ENCODE measurements at places on chromosomes 6 and 20.

- no peak for DNase-seq
Observed at GRCh38 chr6:11814819-11815218, 36.2 kb upstream of the ADTRP start.

- DNase-seq = no peak
Observed at GRCh38 chr6:90805619-90806155, 218.8 kb upstream of the MAP3K7 start.

- DNase-seq = no peak
Observed at GRCh38 chr6:124994648-124995047, 32.4 kb downstream of the RNF217 start.

DNA sequence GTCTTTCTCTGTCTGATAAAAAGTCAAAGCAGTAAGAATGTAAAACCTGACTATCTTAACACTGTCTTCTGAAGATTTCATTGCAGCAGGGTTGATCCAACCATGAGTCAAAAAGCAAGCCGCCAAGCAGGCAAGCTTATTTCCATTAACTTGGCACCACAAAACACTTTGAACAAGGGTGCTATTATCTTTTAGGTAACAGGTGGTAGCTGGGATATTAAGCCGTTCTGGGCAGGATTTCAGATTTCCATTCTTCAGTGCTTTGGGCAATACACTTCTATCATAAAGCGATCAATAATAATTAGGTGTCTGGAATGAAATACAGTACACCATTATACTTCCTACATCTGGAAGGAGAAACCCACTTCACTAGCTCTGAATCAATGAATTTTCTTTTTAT lies 181.9 kb downstream of the TBC1D7 start:
- DNase-seq = no peak

DNA sequence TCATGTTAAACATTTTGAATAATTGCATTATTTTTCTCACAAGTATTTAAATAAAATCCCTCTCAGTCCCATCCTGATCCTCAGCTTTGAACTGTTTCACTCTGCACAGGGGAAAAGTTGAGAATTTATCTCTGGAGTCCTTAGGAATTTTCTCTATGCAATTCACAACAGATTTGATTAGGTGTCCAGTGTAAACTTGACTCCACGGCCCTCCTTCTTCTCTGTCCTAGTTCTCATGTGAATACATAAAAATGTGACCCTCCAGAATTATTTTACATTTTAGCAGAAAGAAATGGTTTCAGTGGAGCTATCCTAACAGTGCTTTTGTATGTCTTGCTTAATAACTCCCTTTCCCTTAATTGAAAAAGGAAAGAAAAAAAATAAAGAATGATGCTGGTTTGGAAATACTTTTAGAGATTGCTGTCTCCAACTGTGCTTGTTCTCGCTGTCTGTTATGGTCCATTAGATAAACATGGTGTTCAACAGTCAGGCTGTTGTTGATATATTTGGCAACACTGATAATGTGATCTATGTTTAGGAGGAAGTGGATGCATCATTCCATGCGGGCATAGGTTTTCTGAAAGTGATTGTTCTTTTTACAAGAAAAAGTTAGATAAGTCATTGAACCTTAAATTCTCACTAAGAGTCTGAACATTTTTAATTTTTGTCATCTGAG lies 599.4 kb upstream of the CITED2 start:
- no peak for DNase-seq

DNA sequence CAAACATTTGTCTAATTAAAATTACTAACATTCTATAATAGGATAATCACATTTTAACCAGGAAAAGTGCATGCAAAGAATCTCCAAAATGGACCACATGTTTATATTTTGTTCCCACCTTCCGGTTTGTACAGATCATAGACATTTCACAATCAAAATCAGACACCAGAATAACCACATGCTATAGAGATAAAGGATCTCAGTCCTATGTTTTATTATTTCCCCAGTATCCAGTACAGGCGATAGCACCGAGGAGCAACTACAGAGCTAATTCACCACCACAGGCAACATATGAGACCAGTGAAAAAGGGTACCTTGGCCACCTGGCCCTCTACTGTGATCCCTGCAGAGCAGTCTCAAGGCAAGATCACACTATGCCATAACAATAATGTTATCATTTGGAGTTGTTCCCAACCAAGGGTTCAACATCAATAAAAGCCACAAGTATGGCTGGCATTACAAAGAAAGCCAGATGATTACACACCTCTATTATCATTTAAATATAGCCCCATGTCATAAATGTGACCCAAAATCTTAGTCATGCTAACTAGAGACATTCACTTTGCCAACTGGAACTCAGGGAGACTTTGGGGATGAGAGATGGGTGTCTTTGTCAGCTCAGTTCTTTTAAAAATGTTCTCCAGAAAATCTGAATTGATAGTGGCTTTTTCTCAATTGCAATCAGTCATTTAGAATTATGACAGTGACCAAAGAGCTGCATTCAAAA lies 46.7 kb downstream of the RALGAPA2 start:
- no peak for DNase-seq

- no peak for DNase-seq
Observed at GRCh38 chr6:89433252-89434149, 549 bp downstream of the ANKRD6 start.

- no peak for DNase-seq
Observed at GRCh38 chr6:133724726-133725125, 164.2 kb upstream of the TCF21 start.

GRCh38 chr6:160247457-160247883 lies 11.2 kb downstream of the SLC22A2 start:
- no peak for DNase-seq

DNA sequence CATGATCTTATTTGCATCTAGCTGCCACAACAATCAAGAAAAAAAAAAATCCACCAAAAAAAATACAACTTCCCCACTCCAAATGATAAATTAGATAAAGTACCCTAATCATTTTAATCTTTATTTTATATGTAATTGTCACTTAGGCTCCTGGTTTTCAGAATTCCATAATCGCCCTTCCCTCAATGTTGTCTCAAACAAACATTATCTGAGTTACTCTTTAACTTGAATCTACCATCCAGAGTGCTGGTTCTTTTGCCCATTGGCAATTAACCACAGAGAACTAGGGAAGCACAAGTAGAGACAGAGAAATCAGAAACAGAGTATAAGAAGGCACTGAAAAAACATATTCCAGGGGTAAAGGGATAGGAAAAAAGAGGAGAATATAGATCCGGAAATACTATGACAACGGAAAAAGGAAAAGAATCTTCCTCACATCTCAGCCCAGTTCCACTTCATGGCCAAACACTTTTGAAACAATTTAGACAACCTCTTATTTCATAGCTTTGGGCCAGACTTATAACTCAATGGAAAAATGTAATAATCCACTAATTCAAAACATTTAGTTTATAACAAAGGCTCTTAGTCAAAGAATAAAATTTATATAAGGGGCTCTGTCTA lies 861 bp upstream of the NHSL1 start:
- DNase-seq = no peak

DNA sequence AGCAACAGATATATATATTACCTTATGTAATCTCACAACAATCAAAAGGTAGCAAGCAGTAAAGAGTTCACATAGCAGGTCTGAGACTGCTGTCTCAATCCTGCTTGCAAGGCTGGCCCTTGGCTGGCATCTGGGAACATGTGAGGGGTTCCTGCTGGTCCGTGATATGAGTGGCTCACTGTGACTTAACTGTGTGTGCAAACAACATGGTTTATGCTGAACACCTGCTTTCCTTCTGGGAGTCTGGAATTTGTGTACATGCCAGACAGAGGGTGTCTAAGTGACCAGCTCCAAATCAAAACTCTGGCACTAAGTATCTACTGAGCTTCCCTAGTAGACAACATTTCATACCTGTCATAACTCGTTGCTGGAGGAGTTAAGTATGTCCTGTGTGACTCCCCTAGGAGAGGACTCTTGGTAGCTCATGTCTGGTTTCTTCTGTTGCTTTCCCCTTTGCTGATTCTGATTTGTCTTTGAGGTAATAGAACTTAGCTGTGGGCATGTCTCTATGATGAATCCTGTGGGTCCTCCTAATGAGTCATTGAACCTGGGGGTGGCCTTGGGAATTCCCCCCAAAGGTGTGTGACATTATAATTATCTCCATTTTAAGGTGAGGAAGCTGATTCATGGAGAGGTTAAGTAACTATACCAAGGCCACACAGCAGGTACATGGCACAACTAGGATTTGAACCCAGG lies 131.6 kb upstream of the NEDD9 start:
- DNase-seq = no peak

All from left kidney (tissue), 8 donors.